NCI-H774 (cell line): ENCODE measurements at places on chromosomes 3 and 15.

- peak; percentile 57 for DNase-seq
Observed at GRCh38 chr15:68559345-68560310, 19.2 kb upstream of the CORO2B start.

DNA sequence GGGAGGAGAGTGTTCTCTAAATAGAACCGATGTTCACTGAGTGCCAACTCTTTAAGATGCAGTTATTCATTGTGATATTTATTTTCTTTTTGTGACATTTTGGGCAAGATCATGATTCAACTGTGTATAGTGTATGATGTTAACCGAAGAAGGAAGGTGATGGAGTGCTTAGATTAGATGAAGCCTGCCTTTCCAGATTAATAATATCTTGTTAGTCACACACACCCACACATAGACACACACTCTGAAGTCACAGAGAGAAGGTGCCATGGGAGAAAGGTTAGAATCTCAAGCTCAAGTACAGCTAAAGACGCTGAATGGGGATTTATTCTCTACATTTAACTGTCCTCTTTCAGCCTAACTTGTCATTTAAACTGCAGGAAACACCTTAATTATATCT lies 77.0 kb downstream of the SLC9A9 start:
- DNase-seq: no peak

DNA sequence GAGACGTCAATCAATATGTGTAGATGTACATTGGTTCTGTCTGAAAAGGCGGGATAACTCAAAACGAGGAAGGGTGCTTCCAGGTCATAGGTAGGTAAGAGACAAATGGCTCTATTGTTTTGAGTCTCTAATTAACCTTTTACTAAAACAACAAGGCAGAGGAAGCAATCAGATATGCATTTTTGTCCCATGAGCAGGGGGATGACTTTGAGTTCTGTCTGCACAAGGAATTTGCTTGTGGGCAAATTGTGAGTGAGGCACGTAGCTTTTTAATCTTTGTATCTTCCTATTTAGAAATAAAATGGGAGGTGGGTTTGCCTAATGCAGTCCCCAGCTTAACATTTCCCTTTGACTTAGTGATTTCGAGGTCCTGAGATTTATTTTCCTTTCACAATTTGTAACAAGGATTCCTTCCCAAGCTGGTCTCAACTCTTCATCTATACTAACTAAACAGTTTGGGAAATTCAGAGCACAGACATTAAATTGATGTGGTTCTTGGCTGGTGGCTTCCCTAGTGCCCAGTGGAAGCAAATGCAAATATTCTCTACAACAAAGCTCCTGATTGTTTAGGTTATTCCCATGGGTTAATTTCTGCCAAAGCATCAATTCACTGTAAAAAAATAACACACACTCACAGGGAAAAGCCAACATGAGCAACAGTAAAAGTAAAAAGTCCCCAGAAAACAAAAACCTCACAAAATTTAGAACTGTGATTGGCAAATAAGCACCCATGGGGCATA lies 738.8 kb upstream of the SGO1 start:
- no peak for DNase-seq

GRCh38 chr3:44969828-44970179 lies 6.2 kb downstream of the ZDHHC3 start:
- DNase-seq: no peak

DNA sequence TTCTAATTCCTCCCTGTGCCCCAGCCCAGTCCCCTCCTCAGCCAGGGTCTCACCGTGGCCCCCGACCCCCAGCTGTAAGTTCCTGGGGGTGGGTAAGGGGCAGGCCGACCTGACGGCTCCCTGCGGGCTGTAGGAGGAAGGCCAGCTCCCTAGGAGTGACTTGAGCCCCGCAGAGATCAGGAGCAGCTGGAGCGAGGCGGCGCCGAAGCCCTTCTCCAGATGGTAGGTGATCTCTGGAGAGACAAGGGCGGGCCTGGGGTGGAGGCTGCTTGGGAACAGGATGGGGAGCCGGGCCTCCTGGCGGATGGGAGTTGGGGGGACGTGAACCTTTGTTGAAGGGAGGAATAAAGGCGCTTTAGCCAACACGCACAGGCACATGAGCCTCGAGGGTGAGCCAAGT lies 4.2 kb downstream of the SLC28A1 start:
- DNase-seq: no peak

DNA sequence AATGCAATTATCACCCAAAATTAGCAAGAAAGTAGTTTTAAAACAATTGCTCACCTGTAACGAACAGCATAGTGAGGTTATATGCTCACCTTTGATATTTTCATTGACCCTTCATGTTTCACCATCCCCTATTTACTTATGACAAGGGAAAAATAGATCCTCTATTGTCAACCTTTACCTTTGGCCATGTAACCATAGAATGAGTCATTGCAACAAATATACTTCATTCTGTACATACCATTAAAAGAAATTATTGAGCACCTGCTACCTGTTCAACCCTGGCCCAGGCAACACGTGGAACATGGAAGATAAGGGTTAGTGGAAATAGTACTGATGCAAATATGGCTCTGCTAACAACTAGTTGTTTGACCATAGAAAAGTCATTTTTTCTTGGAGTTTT lies 20.2 kb downstream of the LSAMP start:
- peak; percentile 65 for DNase-seq

DNA sequence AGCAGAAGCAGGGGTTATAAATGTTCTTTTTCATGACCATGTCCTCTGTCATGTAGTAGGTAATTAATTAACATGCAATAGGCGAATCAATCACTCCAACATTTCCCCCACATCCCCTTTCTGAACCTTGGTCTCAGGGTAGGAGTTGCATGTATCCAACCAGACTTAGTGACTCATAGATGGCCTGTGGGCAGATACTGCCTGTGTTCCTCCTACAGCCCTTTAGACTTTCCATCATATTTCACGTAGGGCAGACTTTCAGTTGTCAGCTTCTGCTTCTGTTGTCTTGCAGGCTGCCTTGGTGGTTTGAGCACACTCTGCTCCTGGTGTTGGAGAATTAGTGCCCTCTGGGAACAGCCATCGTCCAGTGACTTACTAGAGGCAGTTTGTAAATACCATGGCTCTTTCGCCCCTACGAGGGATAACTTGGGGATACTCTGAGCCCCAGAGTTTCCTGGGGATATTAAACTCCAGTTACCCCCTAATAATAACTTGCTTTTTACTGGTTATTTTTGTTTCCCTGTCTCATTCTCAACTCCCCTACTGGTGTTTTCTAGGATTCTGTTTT lies 244.4 kb downstream of the EDEM1 start:
- DNase-seq: no peak

DNA sequence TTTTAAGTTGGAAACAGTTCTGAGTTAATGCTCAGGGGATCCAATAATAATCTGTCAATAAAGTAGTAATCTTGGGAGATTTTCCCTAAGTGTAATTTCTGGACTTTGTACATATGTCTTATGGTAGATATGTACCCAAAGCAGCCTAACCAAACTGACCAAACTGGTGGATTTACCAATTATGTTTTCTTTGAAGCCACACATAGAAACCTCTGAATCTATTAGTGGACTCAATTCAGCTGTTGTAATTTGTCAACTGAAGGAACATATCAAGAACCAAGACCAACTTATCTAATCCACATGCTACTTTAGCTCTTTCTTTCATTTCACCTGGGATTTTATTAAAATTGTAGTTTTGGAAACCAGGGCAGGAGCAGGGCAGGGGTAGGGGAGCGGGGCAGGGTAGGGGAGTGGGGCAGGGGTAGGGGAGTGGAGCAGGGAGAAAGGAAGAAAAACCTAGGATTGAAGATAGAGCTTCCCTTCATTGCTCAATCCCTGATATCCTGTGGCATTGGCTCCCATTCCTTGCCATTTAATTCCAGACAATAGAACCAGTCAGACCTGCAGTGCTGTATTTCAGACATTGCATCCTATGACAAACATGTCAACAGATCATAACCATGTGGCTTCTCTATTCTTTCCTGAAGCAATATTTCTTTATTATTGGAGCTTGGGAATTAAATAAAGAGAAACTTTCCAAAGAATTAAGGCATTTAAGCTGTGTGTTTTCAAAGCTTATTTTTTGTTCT lies 101.8 kb downstream of the NFKBIZ start:
- no peak for DNase-seq

DNA sequence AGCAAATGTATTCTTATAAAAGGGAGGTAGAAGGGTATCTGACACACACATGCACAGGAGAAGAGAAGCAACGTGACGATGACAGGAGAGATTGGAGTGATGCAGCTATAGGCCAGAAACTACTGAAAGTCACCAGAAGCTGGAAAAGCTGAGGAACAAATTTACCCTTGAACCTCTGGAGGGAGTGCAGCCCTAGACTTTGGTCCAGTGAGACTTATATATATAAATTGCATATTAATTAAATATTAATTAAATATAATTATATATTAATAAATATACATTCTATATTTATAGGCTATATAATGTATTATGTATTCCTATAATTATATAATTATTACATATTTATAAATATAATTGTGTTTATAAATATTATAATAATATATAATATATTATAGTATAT lies 96.5 kb upstream of the LMCD1 start:
- DNase-seq: no peak

DNA sequence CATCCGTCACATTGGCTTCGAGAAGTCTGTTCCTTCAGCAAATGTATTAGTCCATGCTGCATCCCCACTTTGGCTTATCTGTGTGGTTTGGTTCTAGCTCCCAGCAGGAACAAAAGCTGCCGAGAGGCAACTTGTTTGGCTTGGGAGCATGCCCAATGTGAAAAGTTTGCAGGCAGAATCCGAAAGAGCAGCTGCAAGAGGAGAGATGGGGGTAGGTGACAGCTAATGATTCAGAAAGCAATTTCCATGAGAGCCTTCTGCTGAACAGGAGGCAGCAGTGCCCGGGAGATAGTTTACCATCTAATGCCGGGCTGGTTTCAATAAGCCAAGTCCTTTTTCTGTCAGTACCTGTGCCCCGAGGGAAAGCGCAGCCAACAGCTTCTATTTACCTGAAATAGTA lies 60.2 kb downstream of the GRM7 start:
- DNase-seq: peak; percentile 47

- no peak for DNase-seq
Observed at GRCh38 chr3:41601404-41601987, 360.4 kb downstream of the ULK4 start.

DNA sequence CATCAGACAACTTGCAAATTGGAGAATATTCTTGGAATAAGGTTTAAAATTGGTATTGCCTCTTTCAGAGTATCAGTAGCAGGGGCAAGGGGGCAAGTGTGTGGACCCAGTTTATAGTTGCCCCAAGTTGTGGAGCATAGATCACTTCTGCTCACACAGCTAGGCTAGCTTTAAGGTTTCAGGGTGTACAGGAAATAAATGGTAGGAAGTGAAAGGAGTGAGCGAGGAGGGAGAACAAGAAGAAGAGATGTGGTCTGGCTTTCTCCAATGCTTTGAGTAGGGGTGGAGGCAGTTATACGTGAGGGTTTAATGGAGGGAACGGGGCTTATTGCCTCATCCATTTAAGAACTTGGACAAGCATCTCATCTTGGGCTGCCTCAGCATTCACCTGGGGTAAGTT lies 290.0 kb upstream of the CFAP20DC start:
- DNase-seq: no peak

DNA sequence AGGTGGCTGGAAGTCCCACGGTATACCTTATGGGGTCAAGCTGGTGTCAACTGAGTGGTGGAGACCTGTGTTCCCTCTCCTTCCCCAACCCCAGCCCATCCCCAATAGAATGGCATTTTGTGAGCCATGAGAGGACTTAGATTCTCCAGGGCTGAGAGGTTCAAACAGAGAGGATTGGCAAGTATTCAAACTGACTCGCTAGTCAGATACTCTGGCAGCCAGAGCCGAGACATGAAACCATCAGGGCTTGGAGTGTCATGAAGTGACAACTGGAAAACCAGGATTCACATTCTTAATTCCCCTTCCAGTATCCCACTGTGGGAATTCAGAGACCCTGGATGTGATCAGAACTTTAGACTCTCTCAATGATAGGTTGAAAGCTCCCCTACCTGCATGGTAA lies 159.4 kb upstream of the SNTN start:
- DNase-seq: no peak

DNA sequence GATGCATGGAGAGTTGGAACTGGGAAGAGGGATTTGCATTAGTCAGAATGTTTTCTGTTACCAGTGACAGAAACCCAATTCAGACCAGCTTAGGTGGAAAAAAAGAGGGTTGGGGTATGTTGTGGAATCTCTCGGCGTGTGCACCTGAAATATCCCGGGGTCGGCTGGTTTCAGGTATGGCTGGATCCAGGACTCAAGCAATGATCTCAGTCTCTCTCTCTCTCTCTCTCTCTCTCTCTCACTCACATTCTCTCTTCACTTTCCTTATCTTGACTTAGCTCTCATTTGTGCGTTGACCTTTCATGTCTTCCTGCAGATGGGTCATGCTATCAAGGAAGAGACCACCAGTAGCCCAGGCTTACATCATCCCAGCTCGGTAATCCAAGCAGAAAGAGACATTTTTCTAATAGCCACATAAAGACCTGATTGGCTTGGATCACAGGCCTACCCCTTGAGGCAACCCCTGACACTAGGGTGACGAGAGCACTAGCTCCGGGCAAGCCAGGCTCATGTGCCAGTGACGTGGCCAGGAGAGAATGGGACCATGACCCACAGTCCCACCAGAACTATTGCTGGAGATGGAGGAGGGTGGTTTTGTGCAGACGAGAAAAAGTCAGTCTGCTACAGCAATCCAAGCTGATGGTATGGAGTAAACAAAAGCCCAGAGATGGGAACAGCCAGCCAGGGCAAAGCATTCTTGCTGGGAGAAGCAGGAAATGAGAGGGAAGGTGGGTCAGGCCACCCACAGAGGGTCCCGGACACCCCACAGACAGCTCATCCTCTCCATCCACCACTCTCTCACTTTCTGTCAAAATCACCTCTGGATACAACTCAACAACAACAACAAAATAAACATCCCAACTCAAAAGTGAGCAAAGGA lies 91.7 kb downstream of the CHSY1 start:
- no peak for DNase-seq

GRCh38 chr3:122598151-122598550 lies 20.7 kb downstream of the PARP15 start:
- DNase-seq: no peak

GRCh38 chr15:99486371-99487336 lies 79.1 kb upstream of the MEF2A start:
- DNase-seq: peak; percentile 10

GRCh38 chr3:55160241-55160983 lies 232.6 kb upstream of the LRTM1 start:
- no peak for DNase-seq
